ENCODE measurements at places on chromosomes 3 and 15.

DNA sequence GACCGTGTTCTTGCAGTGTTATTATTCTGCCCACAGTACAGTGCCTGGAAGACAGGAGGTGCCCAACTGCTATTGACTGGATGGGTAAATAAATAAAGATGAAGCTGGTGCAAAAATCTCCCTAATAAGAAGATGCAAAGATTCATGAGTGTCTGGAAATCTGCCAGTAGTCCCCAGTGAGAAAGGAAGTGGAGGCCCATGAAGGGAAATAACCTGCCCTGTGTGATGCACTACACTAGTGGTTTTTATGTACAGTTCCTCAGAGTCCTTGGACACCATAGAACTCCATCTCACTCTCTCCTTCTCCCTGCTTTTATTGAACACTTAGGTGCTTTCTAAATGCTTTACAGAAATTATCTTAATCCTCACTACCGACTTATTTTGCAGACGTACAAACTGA, 8.3 kb upstream of the SUCLG2 start:
- DNase-seq, result no peak

- DNase-seq, result no peak
Measured at GRCh38 chr3:134860141-134860540, 65.1 kb downstream of the EPHB1 start.

- DNase-seq, result no peak
Measured at GRCh38 chr15:28994831-28995596, 109.2 kb downstream of the APBA2 start.

GRCh38 chr3:17195192-17195611, 310.4 kb downstream of the PLCL2 start:
- peak; percentile 21 for DNase-seq

DNA sequence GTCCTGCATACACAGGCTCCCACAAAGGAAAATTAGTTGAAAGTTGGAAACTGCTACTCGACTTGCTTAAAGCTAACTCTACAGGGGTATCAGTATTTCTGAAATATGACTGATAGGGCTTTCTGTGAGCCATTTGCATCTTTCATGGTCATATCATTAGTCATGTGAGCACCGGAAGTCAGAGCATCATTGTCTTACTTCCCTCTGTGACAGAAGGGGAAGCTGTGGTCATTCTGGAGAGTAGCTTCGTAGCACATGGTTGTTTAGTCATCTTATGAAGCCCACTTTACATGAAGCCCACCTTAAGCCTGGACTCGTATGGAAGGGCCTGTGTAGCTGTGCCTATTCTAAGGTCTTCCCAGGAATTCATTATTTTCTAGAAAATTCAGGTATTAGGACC, 69.0 kb downstream of the COL6A5 start:
- DNase-seq, result no peak

- no peak for DNase-seq
Measured at GRCh38 chr3:122679882-122680474, 661 bp upstream of the PARP14 start.

DNA sequence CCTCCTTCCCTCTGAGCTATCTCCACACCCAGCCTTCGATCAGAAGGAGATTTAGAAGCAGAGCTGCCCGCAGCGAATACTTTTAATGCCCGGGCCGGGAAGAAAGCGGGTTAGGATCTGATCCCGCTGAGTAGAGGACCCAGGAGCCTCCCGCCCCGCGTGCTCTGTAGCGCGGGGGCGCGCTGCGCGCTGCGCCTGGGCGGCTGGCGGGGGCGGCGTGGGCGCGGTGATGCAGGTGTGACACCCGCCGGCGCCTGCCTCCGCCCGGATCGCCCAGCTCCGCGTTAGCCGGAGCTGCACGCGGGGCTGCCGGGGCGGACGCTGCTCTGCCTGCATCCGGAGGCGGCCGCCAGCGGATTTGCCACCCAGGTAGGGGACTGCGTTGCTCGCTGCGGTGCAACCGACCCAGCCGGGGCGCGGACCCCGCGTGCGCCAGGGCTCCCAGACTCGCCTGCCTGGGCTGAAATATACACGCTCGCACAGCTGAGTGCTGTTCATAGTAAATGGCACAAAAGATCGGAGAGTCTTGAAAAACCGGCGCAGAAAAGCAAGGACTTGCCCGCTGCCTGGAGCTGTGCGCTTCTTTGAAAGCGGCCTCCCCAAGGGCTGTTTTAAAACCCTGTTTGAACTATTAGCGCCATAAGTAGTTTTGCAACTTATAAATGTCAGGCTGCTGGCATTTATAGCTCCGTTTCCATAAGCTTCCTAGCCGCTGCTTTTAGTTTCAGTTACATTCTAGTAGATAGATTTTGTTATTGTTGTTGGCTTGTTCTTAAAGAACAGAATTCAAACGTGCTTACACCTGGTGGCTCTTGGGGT, at the start of gene SV2B:
TSS of gene SV2B (plus strand) at position 263 of the 819 bp plus-strand sequence. CDS start 126,007 bp downstream, outside the sequence.
- no peak for DNase-seq

GRCh38 chr15:59833366-59833765, 144.2 kb upstream of the BNIP2 start:
- no peak for DNase-seq

GRCh38 chr3:181549266-181549665, 162.5 kb upstream of the SOX2 start:
- no peak for DNase-seq

GRCh38 chr3:13132731-13133410, 59.6 kb upstream of the IQSEC1 start:
- DNase-seq, result no peak

DNA sequence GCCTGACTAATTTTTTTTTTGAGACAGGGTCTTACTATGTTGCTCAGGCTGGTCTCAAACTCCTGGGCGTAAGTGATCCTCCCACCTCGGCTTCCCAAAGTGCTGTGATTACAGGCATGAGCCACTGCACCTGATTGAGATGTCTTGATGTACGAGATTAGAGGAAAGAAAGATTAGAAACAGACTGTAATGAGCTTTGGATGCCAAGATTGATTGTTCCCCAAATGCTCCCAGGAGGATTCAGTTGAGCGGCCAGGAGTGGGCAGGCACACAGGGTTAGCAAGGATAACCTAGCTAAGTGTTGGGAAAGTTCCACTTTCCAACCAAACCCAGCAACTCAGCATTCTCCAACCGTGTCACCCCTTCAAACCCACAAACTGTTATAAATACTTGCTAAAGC, 63.7 kb downstream of the SRGAP3 start:
- no peak for DNase-seq

DNA sequence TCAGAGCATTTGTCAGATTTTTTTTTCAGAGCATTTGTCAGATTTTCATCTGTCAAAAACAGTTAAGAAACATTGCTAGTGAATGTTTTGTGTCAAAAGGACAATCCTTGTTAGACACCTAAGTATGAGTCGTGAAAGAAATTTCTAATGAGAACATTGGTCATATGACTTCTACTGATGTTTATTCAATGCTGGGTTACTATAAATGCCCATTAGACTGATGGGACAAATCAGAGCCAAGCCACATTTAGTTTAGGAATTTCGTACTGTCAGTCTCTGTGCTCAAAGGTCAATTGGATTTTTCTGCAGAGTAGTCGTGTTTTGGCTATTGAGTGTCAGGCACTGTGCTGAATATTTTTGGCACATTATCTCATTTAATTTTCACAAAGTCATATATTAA, 31.6 kb downstream of the TSC22D2 start:
- DNase-seq, result no peak

GRCh38 chr15:62841269-62841628, 201.3 kb upstream of the TPM1 start:
- DNase-seq, result no peak

DNA sequence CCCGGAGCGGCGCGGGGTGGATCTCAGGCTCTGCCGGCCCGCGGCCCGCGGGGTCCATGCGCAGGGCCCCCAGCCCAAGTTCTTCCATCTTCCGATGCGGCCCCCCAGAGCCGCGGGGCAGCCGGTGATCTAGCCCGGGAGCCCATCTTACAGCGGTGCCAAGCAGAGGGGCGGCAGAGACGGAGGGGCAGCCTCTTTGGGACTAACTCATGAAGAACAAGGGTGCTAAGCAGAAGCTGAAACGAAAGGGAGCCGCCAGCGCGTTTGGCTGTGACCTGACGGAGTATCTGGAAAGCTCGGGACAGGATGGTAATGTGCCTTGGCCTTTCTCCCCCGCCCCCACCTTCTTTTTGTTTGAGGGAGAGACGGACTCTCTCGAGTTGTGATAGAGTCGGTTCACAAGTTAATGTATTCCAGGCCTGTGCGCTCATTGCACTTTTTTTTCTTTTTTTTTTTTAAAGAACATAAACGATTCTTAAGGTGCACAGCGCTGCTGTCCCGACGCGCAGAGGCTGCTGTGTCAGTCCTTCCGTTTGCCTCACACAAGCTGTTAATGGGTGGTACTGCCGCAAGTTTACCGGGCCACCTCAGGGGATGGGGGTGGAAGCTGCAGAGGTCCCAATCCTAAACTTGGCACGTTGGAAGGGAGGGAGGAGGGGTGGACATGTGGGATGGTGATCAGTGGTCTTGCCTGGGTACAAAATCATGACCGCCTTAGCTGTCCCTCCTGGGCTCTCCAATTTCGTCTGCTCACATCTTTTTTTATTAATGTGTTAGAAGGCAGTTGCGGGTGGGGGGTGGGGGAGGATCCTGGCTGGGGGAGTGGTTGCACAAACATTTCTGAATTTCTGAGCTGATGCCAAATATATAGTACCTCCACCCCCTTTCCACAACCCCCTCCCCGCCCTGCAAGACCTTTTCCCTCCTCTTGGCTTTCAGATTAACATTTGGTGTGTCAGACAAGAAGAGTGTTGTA, 801 bp downstream of the ARHGAP31 start:
- DNase-seq, result no peak

- DNase-seq, result no peak
Measured at GRCh38 chr15:100461049-100461448, 67.7 kb downstream of the CERS3 start.

- no peak for DNase-seq
Measured at GRCh38 chr3:13707456-13707855, 158.5 kb downstream of the FBLN2 start.

GRCh38 chr3:113659101-113659541, 37.3 kb downstream of the USF3 start:
- no peak for DNase-seq

DNA sequence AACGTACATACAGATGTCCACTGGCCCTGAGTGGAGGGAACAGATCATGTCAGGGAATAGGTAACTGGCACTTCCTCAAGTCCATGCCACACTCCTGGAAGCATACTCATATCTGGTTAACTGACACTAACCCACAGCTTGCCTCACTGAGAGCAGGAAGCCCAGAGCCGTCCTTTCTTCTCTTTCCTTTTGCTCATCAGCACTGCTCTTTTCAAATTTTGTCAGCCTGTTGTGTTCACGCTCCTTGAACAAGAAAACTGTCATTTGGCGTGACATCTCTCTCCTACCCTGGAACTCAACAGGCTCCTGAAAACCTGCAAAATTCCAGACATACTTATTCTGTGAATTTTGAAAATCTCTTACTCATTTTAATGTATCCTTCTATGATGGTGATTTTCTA, 360.2 kb downstream of the MAGI1 start:
- DNase-seq, result no peak

DNA sequence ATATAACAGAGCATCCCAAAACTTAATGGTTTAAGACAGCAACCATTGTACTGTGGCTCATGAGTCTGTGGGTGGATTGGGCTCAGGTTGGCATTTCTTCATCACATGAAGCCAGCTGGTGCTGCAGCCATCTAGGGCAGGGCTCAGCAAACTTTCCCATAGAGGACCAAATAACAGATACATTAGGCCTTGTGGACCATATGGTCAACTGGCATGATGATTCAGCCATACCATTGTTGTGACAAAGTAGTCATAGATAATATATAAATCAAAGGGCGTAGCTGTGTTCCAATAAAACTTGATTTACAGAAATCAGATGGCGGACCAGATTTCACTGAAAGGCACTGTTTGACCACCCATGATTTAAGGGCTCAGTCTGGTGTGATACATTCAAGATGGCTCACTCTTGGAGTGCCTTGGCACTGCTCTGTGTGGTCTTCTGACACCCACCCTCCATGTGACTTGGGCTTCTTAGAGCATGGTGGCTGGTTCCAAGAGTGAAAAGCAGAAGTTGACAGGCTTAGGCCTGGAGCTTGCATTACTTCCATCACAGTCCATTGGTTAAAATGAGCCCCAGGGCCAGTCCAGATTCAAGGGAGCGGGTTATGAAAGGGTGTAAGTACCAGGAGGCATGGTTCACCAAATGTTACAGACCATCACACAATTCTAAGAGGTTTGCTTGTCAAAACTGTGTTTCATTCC, 40.8 kb upstream of the BHLHE40 start:
- DNase-seq, result no peak

DNA sequence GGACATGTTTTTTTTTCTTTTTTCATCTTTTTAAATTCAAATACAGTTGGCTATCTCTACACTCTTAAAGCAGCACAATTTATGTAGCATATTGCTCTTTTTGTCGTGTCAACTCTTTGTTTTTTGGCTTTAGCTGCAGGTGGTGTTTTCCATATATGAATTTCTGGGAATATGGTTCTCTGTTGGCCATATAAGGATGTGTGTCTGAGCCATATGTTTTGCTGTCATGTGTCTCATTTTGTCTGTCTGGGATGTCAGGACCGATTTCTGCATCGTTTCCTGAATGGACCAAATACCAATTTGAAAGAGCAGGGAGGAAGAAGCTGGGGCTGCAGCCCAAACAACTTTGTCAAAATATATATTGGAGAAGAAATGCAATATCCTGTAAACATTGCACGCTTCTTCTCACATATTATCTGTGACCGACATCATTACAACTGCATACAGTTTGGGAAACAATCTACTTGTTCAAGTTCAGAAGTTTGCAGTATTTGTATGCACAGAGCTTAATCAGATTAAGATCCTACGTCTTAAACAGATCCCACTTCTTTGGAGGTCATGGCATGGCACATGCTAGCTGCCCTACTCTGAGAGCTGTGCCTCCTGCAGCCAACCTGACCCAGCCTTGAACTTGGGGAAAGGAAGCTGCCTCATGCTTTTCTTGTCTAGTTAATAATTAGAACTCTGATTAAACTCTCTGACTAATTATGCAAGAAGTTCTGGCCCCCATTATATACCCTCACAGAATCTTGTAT, 4.0 kb upstream of the SATB1 start:
- DNase-seq, result no peak

DNA sequence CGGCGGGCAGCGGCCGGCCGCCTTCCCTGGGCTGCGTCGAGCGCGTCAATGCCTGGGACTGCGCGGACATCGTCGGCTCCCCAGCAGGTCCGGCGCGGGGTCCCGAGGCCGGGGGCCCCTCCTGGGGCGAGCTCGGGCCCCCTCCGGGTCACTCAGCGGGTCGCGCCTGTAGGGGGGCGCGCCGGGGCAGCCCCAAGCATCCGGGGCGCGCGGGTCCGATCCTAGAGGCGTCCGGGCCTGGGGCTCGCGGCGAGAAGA, 725 bp downstream of the TLE3 start:
- no peak for DNase-seq

- no peak for DNase-seq
Measured at GRCh38 chr15:56052395-56053045, 59.1 kb upstream of the NEDD4 start.

DNA sequence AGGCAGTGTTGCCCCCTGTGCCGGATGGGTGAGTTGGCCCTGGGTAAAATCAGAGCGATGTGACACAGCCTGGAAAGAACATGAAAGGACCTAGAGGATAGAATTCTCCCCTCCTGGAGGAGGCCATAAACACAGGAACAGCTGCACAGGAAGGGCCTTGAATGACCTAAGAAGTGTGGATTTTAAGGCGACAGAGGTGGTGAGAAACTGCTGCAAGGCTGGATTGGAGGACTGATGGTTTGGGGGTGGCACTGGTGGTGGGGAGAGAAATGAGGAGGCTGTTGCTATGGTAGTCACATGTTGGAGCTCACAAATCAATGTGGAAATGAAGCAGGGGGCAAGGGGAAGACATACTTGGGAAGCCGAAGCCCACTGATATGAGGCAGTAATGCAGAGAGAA, 13.8 kb downstream of the XIRP1 start:
- no peak for DNase-seq

Measured in T1000 (cell line).